Effector CD4-positive, alpha-beta T cell (primary cell): ENCODE measurements at places on chromosomes 3 and 15.

DNA sequence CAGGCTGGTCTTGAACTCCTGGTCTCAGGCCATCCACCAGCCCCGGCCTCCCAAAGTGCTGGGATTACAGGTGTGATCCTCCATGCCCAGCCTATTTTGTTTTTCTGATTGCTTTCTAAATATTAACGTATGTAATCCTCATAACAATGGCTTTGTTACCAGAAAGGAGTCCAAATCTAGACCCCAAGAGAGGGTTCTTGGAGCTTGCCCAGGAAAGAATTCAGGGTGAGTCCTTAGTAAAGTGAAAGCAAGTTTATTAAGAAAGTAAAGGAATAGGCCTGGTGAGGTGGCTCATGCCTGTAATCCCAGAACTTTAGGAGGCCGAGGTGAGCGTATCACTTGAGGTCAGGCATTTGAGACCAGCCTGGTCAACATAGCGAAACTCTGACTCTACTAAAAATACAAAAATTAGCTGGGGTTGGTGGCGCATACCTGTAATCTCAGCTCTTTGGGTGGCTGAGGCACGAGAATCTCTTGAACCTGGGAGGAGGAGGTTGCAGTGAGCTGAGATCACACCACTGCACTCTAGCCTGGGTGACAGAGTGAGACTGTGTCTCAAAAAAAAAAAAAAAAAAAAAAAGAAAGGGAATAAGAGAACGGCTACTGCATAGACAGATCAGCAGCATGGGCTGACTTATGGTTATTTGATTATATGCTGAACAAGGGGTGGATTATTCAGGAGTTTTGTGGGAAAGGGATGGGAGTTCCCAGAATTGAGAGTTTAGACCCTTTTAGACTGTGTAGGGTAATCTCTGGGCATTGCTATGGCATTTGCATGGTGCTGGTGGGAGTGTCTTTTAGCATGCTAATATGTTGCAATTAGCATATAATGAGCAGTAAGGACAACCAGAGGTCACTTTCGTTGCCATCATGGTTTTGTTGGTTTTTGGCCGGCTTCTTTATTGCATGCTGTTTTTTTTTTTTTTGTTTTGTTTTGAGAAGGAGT lies 36.1 kb downstream of the TYRO3 start:
- DNase-seq, result no peak

DNA sequence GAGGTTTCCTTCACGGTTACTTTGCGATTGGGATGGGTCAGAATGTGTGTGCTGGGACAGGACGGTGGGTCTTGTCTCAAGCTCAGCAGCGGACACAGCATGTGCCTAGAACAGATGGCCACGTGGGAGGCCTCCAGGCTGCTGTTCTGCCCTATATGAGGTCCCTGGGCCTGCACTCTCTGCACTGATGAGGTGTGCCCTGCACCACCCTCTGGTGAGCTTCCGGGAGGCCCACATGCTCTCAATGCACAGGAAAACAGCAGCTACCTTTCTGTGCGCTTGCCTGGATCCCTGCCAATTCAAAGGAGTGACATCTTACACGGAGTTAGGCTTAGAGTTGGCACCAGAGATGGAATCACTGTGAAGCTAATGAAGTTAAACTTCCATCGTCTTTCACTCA lies 59.8 kb downstream of the BOC start:
- no peak for DNase-seq

- no peak for DNase-seq
Measured at GRCh38 chr3:26091096-26091495, 301.2 kb downstream of the OXSM start.

DNA sequence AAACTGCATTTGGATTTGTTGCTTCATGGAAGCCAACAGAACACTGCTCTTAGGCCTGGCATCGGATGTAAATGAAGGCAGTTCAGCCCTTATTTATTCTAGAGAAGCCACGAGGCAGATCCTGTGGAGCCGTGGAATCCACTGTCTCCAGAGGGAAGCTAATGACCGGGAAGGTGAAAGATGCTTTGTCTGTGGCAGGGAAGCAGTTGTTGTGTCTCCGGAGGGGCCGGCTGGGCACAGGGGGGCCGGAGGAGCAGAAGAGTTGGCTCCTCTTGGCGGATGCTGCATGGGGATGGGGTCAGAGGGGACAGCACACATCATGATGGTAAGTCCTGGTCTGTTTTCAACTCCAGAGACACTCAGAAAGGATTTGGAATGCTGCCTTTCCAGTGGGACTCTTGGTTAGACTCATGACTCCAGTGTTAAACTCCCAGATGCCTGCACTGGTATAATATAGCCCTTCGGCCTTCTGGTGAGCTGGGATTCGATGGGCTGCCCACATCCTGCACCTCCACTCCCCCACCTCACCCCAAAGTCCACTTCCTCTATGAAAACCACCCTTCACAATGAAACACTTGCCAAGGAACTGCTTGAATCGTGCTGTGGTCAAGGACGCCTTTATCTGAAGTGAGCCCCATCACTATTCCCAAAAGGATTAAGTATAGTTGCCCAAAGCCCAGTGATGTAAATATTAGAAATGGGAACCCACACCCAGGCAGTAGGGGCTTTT lies 33.6 kb downstream of the TPM1 start:
- no peak for DNase-seq

- no peak for DNase-seq
Measured at GRCh38 chr3:183664913-183665381, 29.5 kb downstream of the KLHL24 start.

- no peak for DNase-seq
Measured at GRCh38 chr3:134008630-134009156, 21.0 kb downstream of the SLCO2A1 start.

DNA sequence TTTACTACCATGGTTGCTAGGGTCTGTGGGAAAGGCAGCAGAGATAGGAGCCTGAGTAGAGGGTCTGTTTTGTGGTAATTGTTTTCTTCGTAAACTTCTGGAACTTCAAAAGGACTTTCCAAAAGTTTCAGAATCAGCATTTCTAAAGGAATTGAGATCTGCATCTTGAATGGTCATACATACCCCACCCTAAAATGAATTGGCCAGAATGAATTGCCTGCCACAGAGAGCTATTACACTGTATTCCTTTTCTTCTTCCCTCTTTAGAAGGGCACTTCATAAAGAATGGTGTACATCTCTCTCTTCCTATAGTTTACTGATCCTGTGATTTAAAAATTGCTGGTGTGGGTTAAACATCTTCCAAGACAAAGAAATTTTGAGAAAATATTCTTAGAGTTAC lies 525.7 kb downstream of the NLGN1 start:
- DNase-seq, result no peak

DNA sequence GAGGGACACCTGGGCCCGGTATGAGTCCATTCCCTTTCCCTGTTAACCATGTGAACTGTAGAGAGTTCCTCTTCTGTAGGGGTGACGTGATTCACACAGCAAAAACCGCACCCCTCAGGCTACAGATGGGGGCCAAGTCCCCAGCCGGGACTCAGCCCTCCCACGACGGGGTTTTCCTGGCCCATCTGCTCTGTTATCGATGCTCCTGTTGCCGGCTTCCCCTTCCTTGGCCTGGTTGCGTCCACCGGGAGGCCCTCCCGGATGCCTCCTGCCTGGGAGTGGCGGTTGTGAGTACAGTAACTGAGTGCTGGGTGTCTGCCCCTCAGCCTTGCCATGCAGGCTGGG lies 817 bp upstream of the PLXNA1 start:
- peak; percentile 60 for DNase-seq

DNA sequence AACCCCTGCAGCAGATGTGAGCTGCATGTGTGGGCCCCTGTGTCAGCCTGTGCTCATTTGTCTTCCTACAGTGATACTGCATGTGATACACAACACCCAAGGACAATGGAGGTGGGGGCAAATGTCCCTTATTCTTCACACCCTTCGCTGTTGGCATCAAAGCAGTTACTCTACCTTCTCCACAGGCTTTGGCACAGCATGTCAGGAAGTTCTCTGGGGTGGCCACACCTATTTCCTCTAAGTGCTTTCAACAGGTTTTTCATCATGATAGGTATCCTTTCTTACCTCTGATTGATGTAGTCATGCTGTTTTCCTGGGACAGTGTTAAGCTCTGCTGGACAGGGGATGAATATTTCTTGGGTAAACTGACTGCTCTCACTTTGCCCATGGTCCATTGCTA lies 29.5 kb downstream of the ZNF662 start:
- DNase-seq, result no peak

GRCh38 chr3:174720717-174721116 lies 138.4 kb upstream of the NAALADL2 start:
- DNase-seq, result no peak

GRCh38 chr3:122993124-122993978 lies 34.2 kb downstream of the SEMA5B start:
- no peak for DNase-seq

DNA sequence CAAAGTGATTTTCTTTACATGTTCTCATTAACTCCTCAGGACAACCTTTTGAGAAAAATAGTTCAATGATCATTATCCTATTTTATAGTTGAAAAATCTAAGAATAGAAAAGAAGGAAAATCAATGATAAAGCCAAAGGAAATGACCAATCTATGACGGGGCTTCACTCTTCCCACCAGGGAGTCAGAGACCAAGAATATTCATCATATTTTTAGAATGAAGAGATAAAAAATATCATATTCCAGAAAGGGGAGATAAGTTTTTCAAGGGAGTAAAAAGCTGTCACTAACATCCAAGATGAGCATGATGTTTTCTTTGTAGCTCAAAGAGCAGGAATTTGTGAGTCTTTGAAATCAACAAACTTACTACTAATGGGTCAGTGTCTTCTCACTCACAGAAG lies 71.5 kb upstream of the LPP start:
- DNase-seq, result no peak

GRCh38 chr3:52857864-52858263 lies 23.0 kb upstream of the MUSTN1 start:
- no peak for DNase-seq

GRCh38 chr3:32502946-32503286 lies 264 bp upstream of the CMTM6 start:
- no peak for DNase-seq

DNA sequence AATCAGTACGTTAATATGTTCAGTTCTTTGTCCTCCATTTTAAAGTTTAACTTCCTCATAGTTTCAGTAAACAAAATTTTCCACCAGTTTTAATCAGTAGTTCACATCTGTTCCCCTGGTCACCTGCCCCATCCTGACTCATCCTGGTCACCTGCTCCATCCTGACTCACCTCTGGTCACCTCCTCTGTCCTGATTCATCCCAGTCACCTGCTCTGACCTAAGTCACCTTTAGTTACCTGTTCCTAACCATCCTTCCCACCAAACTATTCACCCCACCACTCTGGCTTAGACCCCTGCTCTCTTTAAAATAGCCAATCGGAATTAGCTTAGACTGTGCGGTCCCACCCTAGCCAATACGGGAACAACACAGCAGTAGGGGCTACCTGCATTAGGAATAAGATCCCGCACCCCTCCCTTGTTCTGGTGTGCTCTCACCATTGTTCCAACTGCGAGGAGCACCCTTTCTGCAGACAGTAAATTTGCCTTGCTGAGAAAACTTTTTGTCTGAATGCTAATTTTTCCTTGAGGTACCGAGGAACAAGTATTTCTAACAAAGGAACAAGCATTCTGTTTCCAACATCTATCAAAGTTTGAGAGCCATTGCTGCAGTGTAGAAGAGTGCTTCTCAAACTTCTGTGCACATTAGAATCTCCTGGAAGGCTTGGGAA lies 169.3 kb downstream of the ADAMTS17 start:
- no peak for DNase-seq

DNA sequence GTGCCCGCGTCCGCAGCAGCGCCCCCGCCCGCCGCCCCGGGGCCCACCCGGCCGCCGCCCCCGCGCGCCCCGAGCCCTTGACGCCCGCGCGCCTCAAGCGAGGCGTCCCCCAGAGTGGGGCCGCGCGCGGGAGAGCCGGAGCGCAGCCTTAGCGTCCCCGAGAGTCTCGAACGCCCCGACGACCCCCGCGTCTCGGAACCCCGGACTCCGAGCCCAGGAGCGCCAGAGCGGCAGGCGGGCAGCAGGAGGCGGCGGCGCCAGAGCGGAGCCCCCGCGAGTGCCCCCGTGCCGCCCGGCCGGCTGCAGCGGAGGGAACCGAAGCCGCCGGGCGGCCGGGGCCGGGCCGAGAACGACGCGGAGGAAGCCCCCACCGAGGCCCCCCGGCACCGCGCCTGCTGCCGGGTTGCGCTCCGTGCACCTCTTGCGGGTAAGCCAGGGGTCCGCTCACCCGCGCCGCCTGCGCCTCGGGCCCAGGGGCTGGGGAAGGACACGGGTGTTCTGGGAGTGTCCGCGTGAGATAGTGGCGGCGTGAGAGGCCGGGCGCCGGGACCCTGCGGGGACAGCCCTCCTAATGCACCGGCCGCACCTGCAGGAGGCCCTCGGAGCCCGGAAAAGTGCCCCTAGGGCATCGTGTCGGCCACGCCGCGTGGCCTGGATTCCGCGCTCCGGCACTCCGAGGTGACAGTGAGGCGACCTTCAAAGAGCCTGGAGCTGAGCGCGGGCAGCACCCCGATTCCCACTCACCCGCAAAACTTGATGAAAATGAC lies 52.0 kb upstream of the ULK4 start:
- DNase-seq, result peak; percentile 4

- DNase-seq, result no peak
Measured at GRCh38 chr3:134931045-134931785, 136.2 kb downstream of the EPHB1 start.

GRCh38 chr3:45803252-45803935 lies 7.1 kb upstream of the SLC6A20 start:
- no peak for DNase-seq

GRCh38 chr3:187005827-187006481 lies 75.6 kb downstream of the ST6GAL1 start:
- no peak for DNase-seq

GRCh38 chr15:65732698-65733097 lies 59.4 kb downstream of the DENND4A start:
- DNase-seq, result no peak

GRCh38 chr3:186209810-186210752 lies 101.2 kb upstream of the ETV5 start:
- DNase-seq, result no peak

GRCh38 chr3:194300382-194300758 lies 50.8 kb downstream of the CPN2 start:
- DNase-seq, result no peak

DNA sequence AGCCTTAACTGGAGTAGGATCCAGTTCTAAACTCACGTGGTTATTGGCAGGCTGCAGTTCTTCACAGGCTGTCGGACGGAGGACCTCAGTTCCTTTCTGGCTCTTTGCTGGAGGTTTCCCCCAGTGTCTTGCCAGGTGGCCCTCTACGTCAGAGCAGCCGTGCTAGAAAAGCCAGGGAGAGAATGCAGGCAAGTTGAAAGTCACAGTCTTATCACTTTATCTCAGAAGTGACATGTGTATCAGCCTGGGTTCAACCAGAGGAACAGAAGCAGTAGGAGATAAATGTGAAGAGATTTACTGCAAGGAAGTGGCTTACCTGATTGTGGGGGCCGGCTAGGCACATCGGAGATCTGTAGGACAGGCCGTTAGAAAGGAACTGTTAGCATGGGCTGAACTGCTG lies 125.3 kb upstream of the BNIP2 start:
- DNase-seq, result no peak
